Vagina (tissue), 2 donors: ENCODE measurements at places on chromosomes 11 and 22.

DNA sequence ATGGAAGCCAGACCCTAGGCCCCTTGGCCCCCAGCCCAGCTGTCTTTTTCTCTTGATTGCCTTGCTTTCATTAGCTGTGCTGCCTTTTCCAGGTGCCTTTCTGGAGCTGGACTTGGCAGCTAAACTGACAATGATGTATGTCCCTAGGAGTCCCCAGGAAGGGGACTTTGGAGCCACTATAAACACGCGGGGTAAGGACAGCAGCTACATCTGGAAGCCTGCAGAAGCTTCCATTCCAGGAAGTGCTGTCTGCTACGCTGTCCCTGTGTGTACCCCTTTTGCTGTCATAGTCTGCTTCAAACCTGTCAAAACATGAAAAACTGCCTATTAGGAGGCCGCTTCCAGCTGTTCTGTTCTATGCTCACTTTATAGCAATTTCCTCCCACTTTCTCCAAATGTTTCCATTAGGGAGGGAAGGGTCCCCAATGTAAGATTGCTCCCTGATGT, 153.3 kb upstream of the RAG2 start:
- no peak for DNase-seq

DNA sequence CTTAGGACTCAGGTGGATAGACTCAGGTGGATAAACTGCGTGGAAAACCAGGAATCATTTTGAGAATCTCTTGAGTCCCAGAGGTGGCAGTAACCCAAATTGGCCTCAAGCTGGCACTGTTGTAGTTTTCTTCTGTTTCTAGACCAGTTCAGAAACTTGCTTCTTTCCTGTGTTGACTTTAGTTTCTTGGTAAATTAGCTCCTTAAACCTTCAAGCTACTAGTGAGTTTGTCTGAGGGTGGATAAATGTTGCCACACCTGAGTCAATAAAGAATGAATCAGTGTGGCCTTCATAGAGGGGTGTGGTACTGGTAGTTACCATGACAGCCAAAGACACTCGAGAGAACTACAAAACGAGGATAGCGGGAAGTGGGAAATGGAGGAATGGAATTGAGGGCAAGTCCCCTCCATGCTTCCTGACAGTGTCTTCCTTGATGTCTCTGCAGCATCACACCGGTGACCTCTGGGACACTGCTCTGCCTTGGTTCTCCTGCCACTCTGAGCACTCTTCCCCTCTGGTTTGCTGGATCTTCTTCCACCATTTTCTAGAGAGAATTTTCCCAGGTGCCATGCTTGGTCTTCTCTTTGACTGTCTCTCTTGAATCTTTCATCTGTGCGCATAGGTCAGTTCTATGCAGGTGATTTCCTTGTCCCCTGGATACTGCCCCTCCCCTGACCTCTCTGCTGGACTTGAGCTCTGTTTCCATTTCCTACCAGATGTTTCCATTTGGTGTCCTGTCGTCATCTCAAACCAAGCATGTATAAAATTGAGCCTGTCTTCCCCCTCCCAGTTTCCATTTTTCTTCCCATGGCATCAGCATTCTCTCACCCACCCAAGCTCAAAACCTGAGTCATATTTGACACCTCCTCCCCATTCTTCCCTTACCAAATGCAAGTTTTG, 7.2 kb downstream of the POLD4 start:
- DNase-seq: no peak

DNA sequence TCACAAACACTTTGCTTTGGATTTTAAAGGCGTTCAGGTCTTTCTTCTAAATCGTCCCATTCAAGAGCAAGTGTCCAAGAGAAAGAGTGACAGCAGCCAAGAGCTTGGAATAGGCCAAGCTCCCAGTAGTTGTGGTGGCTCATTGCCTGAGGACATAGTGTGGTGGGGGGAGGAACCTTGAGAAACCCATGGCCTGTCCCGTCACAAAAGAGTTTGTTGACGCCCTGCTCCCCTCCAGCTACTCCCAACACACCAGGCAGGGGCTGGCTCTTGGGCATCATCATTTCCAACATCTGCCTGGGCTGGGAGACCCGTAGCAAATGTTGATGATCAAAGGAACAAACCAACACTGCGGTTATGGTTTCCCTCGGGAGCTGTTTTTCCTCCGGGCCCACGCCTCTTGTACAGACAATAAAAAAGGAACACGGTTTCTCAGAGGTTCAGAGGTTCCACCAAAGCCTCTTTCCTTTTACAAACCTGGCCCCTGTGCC, 20.8 kb downstream of the FADS3 start:
- DNase-seq: no peak

DNA sequence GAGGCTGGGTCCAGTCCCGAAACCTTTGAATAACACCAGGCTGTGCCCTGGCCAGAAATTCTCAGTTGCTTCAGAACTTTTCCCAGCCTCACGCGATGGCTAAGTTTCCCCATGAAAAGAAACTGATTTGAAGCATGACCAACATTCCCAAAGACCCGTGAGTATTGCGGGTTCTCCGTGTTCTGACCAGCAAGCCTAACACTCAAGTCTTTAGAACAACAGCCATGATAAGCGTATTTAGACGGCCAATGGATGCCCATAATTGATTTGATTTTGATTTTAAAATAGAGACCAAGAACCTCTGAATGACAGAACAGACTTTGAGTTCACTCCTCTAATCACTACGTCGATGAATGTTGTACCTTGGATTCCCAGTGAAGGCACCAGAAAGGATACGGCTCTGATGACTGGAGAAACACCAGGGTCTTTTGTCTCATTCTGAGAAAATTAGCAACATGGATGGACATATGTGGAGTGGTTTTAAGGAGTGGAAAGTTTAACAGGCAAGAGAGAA, 43.9 kb downstream of the ZNF280B start:
- DNase-seq: no peak

GRCh38 chr11:80990885-80991284, 1550.1 kb upstream of the TENM4 start:
- no peak for DNase-seq

DNA sequence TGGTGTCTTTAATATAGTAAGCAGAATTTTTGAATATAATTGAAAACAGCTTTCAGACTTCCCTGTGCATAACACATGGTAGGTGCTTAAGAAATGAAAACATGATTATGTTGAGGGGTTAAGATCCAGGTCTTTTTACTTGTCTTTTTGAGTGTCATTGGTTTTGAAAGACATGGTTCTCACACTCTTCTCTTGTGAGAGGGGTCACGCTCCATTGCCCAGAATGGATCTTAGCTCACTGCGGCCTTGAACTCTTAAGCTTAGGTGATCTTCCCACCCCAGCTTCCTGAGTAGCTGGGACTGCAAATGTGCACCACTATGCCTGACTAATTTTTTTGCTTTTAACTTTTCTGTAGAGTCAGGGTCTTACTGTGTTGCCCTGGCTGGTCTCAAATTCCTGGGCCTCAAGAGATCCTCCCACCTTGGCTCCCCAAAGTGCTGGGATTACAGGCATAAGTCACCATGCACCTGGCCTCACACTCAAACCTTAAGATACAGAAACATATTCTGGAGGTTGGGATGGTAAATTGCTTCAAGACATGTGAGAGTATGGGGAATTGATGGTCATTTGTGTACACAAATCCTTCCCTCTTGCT, 1.4 kb downstream of the SPCS2 start:
- DNase-seq: no peak

GRCh38 chr11:62151737-62152102, 27.9 kb downstream of the INCENP start:
- DNase-seq: no peak

- DNase-seq: no peak
Measured at GRCh38 chr11:119935349-119935925, 202.5 kb downstream of the TRIM29 start.
